Cardiac atrium fibroblast (primary cell): ENCODE measurements at places on chromosomes 16 and 17. TPM values are rescaled to one million over a fixed set of nuclear protein-coding genes. Genes with fewer than 3 reads are reported as not detected.

Gene HP
- 2.8 TPM in 1 of 2 replicates, not detected in the other for total RNA-seq

Gene SMIM36
- total RNA-seq = not detected in 2 replicates

Gene PRSS27
- 0.16 and 0.18 TPM in 2 replicates for total RNA-seq

Gene TPSD1
- total RNA-seq = not detected in 2 replicates

Gene ITGA2B
- 0.54 TPM in 1 of 2 replicates, not detected in the other for total RNA-seq

Gene TBC1D3D
- 0.18 and 0.97 TPM in 2 replicates for total RNA-seq

Gene ZSCAN10
- total RNA-seq = not detected in 2 replicates

Gene CD300E
- total RNA-seq = not detected in 2 replicates

Gene C16orf96
- not detected in 2 replicates for total RNA-seq

Gene PPP1R9B
- total RNA-seq = 33.8 and 39.2 TPM in 2 replicates

Gene CCL23
- not detected in 2 replicates for total RNA-seq

Gene COX10
- total RNA-seq = 9.2 and 14.4 TPM in 2 replicates

Gene TMEM238L
- total RNA-seq = not detected in 2 replicates
